ENCODE measurements at places on chromosomes 1 and 21.

DNA sequence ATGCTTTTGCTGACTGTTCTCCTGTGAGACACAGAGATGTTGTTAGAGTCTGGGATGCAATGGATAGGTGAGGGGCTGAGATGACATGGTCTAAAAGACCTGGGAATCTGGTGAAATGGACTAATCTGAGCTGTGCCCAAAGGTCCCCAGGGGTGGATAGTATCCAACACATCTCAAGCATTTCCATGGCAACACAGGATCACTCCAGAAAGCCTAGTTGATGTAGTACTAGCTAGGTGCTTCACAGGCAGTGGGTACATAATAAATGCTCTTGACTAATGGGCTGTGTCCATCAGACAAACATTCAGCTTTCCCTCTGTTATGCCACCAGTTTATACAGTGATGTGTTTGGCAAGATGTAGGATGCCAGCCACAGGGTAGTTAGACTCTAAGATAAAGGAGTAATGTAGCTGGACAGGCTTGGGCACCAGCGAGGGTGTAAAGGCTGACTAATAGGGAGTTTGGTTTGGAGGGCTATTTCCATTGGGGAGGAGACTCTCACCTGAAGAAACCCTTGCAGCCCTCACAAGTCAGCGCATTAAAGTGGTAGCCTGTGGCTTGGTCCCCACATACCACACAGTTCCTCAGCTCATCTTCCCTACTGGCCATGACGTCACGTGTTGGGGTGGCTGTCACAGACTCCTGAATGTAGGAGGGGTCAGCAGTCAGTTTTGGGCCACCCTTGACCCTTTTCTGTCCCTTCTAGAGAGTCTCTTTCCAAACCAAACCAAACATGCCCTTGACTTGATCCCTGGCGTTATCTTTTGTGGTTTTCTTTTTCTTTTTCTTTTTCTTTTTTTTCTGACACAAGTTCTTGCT, 1.8 kb downstream of the NR1I3 start:
- no peak for DNase-seq

- DNase-seq = no peak
Observed at GRCh38 chr1:81335876-81336275, 464.9 kb upstream of the ADGRL2 start.

DNA sequence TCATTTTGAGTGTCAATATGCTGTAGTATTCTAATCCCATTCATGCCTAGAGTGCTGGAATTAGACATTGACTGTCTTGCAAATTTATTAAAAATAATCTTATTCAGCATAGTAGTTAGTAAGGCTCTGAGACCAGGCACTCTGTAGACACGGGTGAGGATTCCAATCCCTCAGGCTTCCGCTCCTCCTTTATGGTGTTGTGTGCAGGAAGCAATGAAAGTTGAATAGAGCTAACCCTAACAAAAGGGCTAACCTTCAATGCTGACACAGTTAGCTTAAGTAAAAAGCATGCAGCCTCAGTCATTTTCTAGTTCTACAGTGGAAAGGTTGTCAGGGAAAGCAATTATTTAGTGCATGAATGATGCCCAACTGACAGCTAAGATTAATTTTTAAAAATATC, 199.6 kb upstream of the SGIP1 start:
- DNase-seq = no peak

- DNase-seq = no peak
Observed at GRCh38 chr1:44576456-44577150, 97.7 kb downstream of the TMEM53 start.

DNA sequence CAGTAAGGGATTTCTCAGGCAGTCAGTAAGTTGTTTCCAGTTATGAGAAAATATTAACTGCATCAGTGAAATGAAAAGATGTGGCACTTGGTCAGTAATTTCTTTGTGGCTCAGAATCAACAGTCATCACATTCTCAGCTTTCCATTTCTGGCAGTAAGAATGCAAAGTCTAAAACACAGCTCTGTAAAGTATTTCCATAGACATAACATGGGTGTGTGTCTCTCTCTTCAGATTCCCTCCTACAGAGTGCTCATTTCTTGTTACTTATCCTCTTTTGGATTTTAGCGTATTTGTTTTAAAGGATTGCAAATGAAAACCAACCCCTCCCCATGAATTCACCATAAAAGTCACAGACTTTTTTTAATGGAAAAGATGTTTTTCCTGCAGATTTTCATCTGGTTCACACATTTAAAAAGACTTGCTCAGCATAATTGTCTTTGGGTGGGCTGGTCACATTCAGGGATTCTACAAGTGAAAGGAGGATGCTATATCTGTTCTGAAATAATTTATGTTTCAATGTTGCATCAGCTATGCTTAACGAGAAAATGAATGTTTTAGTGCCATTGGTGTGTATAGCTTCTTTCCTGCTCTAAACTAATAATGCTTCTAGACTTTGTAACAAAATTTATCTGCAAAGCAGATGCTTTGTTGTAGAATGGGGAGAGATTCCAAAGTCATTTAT, 34.6 kb upstream of the CD55 start:
- DNase-seq = no peak

GRCh38 chr21:42633858-42634257, 19.6 kb upstream of the PDE9A start:
- no peak for DNase-seq

DNA sequence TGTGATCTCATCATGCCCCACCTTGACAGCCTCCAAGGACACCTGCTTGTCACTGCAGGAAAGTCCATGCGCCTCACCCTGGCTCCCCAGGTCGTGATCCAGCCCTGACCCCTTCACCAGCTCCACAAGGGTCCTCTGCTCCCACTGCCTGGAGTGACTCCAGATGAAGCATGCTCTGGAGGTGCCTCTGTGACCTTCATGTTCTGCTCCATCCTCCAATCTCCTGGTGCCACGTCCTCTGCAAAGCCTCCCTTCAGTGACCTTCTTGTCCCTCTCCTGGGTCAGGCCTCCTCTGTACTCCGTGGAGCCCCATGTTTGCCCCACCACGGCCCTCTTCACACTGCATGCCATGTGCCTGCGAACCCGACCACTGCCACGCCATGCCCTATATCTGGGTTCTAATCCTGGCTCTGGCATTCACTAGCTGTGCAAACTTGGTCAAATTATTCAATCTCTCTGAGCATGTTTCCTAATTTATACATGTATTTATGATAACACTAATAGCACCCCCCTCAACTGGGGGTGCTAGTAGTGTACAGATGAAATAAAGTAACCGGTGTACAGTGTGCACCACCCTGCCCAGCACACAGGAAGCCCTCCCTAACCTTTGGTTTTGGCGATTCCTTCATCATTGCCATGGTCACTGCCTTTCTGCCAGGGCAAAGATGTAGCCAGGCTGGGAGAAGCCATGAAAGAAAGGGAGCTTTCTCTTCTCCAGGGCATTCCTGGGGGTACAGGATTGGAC, 77.4 kb downstream of the STUM start:
- no peak for DNase-seq

DNA sequence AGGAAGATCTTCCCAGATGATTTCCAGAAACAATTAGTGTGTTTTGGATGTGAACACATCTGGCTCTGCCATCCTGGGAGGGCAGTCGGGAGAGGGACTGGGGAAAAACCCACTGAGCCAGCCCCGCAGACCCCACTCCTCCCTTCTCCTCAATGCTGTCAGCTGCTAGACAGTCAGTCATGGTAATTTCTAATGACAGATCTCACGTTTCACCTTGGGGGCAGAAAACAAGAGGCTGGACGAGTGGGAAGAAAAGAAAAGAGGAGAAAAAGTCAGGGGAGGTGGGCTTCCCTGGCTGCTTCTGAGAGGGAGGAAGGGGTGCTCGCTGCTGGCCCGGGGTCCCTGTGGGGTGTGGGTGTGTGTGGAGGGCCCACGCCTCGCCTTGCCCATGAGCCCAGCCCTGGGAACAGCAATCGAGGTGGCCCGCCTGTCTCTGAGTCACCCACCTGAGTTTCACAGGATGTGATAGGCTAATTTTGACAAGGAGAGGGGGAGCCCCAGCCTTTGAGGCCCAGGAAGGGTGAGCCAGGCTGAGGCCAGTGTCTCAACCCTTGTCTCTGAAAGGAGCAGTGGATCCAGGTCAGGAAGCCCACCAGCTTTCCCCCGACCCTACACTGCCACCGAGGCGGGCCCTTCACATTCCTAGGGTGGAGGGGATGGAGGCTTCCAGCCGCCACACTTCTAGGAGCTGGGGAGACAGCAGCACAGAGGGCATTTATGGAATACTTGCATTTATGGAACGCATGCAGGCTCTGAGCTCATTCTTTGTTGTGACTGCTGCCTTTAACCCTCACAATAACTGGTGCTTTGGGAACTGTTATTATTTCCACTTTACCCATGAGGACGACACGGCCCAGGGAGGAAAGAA, 49.1 kb upstream of the IFNLR1 start:
- no peak for DNase-seq

DNA sequence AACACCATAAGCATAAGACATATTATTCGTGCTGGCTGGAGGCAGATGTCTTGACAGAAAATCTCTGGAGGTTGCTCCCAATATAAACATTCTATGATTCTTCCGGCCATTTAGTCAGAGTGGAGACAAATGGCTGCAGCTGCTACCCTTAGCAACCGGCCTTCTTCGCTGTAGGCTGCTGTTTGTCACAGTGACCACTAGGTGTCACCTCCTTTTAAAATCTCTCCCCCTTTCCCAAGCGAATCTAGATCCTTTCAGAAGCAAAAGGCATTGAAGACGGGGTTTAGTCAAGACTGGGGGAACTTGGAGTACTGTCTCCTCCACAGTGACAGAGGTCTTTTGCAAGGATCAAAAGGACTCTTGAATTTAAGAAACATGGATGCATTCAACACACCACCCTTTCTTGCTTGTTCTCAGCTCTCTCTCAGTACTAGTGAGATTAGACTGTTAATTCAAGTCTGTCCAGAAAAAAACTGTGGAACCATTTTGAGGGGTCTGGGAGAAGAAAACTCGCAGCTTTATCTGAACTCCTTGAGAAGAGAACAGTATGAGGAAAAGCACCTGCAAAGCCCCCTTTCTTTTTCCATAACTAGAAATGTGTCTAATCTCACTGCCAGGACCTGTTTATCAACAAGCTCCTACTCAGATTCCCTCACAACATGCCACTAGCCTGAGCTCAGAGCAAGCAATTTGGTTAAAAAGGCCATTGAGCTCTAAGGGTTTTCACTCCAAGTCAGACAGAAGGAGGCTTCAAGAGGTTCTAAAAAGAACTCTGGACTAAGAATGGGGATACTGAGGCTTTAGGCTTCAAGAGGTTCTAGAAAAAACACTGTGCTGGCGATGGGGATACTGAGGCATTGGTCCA, 408.3 kb upstream of the PLXNA2 start:
- peak; percentile 38 for DNase-seq

DNA sequence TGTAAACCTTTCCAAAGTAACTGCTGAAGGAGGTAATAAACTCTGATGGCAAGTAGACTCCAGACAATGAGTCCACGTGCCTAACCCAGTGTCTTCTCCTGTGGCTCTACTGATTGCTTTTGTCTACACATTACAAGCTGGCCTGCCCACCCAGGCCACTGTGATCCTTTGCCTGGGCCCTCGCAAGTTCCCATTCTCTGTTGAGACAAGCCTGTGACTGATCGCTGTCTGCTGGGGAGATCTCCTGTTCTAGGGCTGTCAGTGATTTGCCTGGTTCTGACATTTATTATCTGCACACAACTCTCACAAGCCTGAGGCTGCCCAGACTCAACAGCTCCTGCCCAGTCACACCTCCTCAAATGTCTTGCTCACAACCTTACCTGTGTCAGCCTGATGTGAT, 81.4 kb downstream of the CYYR1 start:
- no peak for DNase-seq

DNA sequence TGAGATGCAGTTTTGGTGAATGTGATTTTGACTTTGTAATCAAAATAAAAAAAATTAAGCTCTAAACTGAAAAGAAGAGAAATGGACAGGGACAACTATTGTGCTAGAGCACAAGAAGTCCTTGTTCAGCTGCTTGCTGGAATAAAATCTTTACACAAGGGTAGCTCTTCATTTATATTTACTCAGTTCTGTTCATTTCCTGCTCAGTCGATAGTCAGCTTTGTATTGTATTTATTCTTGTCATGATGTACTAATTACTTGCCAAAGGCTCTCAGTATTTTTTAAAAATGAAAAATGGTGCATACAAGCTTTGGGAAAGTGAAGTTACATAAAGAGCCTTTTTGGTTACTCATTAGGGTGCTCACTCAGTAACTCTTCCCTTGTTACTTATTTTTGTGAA, 17.8 kb downstream of the F5 start:
- no peak for DNase-seq

DNA sequence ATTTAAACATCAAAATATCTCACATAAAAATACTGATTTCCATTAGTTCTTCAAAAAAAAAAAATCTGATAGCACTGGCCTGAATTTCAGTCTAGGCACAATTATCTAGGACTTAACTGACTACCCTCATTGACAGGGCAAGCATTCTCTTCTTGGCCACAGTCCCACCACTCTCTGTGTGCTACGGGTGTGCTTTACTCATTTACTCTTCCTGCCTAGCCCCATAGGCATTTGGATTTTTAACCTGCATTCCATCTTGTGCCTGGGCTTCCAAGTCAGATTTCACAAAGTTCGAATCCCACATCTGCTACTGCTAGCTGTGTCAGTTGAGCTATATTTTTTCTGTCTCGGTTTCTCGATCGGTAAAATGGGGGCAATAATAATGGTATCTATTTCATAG, 38.0 kb downstream of the PTPN14 start:
- no peak for DNase-seq

GRCh38 chr1:110719908-110720307, 45.2 kb upstream of the KCNA3 start:
- DNase-seq = no peak

GRCh38 chr1:87642581-87643221, 314.0 kb downstream of the LMO4 start:
- DNase-seq = no peak

DNA sequence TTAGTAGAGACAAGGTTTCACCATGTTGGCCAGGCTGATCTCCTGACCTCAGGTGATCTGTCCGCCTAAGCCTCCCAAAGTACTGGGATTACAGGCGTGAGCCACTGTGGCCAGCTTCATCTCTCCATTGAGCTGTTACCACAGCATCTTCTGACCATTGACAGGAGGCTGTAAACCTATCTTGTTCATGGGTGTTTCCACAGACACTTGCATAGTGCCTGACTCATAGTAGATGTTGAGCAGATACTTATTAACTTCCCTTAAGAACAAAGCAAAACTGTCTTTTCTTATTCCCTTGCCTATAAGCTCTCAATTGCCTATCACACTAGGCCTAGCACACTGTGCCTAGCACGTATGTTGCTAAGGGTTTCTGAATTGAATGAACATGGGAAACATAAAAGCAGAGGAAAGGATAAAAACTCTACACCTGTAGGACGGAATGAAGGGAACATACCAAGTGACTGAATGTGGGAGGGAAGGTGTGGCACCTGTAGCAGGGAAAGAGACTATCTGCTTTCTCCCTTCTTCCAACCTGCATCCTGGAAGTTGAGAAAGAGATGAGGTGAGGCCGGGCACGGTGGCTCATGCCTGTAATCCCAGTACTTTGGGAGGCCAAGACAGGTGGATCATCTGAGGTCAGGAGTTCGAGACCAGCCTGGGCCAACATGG, 1.2 kb upstream of the C1orf54 start:
- no peak for DNase-seq

- DNase-seq = no peak
Observed at GRCh38 chr1:62382658-62382955, 54.2 kb upstream of the USP1 start.

- no peak for DNase-seq
Observed at GRCh38 chr1:31426249-31426922, 13.4 kb downstream of the SERINC2 start.

DNA sequence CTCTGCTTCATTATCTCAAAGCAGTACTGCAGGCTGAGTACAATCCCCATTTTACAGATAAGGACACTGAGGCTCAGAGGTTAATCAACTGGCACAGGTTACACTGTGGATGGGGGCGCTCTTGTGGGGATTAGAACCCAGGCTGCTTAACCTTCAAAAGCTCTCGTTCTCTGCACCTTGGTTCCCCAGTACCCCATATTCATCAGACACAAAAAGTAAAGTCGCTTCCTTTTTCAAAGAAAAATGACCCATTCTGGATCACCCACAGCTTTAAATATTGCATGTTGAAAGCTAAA, 20.5 kb downstream of the SSBP3 start:
- DNase-seq = no peak

All from AML-193 (cell line).